Effector memory CD4-positive, alpha-beta T cell (primary cell): ENCODE measurements at places on chromosomes 5 and 9.

GRCh38 chr5:1127959-1128785, 16.3 kb upstream of the SLC12A7 start:
- no peak overlapping the region for H3K4me3 ChIP-seq
- H3K4me1 ChIP-seq: no peaks in the 10 kb centered on the region
- H3K27me3 ChIP-seq: no peaks in the 10 kb centered on the region
- no peak for DNase-seq
- no peaks in the 10 kb centered on the region for H3K36me3 ChIP-seq

- peaks cover 3% of the 10 kb centered on the region for H3K36me3 ChIP-seq
- no peak overlapping the region for H3K27ac ChIP-seq
- no peaks in the 10 kb centered on the region for H3K27me3 ChIP-seq
- no peak for DNase-seq
- H3K4me3 ChIP-seq: no peak overlapping the region
These were observed 24.2 kb downstream of the POU5F2 start for GRCh38 chr5:93717162-93717561.

DNA sequence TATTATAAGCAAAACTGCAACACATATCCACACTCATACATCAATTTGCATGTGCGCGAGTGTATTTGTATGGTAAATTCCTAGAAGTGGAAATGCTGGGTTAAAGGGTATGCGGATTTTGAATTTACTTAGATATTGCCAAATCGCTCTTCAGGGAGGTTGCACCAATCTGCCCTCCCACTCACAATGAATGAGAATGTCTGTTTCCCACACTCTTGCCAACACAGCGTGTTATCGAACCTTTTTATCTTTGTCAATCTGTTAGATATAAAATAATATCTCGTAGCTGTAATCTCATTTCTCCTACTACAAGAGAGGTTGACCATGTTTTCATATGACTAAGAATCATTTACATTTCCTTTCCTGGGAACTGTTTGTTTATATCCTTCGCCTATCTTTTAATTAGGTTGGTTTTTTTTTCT, 35.7 kb downstream of the LHX2 start:
- peaks cover 12% of the 10 kb centered on the region for H3K27me3 ChIP-seq
- H3K27ac ChIP-seq: no peak overlapping the region
- no peaks in the 10 kb centered on the region for H3K36me3 ChIP-seq

- no peaks in the 10 kb centered on the region for H3K4me1 ChIP-seq
- no peak overlapping the region for H3K4me3 ChIP-seq
- peaks cover 17% of the 10 kb centered on the region for H3K36me3 ChIP-seq
- no peaks in the 10 kb centered on the region for H3K27me3 ChIP-seq
These were observed 37.5 kb downstream of the CREBRF start for GRCh38 chr5:173093606-173094005.

DNA sequence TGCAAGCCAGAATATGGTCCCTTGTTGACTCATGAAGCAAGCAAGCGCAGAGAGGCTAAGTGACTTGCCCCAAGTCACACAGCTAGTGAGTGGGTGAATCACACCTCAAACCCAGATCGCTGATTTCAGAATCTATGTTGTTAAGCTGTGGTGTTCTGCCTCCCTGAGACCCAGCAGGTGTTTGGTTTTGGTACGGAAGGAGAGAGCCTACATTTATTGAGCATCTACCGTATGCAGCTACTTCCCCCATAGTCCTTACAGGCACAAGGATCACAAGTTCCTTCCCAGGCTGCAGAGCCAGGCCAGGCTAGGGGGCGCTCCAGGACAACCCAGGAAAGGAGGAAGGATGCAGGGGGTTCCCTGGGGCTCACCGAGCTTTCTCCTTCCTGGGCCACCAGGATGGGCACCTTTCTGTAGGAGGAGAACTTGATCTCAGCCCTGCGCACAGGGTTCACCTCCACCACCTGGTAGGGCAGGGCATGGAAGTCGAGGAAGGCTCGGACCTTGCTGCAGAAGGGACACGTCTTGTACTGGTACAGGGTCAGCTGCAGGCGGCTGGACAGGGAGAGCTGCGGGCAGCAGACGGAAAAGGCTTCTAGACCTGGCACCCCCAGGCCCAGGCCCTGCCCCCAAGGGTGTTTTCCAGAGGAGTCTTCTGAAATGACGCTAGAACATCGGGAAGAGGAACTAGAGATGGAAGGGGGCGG, 2.5 kb downstream of the PTGES2 start:
- peaks cover 29% of the 10 kb centered on the region for H3K36me3 ChIP-seq
- H3K27me3 ChIP-seq: no peaks in the 10 kb centered on the region
- peaks cover 30% of the 10 kb centered on the region for H3K4me1 ChIP-seq
- no peak overlapping the region for H3K27ac ChIP-seq

GRCh38 chr5:43631182-43631910, 28.4 kb downstream of the NNT start:
- DNase-seq: no peak
- H3K27me3 ChIP-seq: no peaks in the 10 kb centered on the region
- no peak overlapping the region for H3K27ac ChIP-seq
- H3K4me3 ChIP-seq: no peak overlapping the region
- no peaks in the 10 kb centered on the region for H3K4me1 ChIP-seq

GRCh38 chr9:86639899-86640379, 285.7 kb upstream of the TUT7 start:
- no peak overlapping the region for H3K4me3 ChIP-seq
- H3K4me1 ChIP-seq: no peaks in the 10 kb centered on the region
- DNase-seq: no peak
- H3K27me3 ChIP-seq: peaks cover 3% of the 10 kb centered on the region

DNA sequence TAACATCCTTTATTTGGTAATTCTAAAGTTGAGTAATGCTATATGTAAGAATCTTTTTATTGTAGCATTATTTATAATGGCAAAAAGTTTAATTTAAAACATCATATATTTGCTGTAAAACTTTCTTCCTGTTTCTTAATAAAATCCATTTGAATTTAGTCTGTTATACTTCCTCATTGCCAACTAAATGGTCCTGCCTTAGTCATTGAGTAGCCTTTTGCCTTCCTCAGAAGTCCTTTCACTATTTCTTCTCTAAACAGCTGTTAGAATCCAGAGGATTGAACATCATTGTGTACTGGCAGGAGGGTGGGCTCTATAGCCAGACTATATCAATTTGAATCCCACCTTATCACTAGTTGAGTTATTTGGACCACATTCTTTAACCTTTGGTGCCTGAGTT, 11.0 kb downstream of the SLC44A1 start:
- no peak overlapping the region for H3K27ac ChIP-seq
- no peaks in the 10 kb centered on the region for H3K27me3 ChIP-seq
- no peak overlapping the region for H3K4me3 ChIP-seq
- H3K4me1 ChIP-seq: no peaks in the 10 kb centered on the region
- DNase-seq: no peak

DNA sequence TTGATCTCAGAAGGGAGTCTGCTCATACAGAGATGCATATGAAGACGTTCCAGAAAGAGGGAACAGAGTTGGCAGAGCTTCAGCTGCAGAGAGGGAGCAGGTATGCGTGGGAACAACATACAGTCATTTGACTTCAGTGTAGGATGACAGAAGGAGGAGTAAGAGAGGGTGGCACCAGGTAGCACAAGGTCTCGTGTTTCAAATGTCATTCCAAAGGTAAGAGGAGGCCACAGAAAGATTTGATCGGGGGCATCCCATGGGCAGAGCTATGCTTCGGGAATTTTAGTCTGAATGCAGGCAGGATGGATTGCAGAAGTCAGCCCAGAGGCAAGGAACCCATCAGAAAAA, 367.1 kb downstream of the CDK5RAP2 start:
- H3K4me1 ChIP-seq: no peaks in the 10 kb centered on the region
- no peak overlapping the region for H3K4me3 ChIP-seq
- no peak for DNase-seq
- H3K27me3 ChIP-seq: no peaks in the 10 kb centered on the region
- no peaks in the 10 kb centered on the region for H3K36me3 ChIP-seq

DNA sequence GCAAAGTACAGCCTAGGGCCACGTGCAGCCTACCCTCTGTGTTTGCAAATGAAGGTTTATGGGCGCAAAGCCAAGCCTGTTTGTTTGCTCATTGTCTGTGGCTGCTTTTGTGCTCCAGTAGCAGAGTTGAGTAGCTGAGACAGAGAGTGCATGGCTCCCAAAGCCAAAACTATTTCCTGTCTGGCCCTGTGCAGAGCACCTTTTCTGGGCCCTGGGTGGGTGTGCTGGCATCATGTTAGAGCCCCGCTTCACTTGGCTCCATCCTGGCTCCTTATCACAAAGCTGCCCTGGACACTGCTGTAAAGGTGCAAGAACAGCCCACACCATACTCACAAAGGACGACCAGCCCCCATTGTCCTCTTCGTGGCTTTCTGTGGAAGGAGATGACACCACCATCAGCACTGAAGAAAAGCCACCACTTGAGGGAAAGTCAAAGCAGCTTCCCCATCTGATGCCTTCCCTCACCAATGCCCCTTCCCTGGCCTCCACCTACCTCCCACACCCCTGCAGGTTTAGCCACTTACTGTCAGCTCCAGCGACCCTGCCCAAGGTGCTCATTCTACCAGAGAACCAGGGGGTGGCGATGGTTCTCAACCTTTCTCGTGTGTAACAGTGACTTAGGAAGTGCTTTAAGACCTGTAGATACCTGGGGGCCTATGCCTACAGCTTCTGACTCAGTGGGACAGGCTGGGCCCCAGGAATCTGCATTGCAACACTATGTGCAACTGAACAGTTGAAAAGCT, 23.4 kb downstream of the LCP2 start:
- no peak overlapping the region for H3K4me3 ChIP-seq
- H3K27me3 ChIP-seq: no peaks in the 10 kb centered on the region
- peaks cover 79% of the 10 kb centered on the region for H3K4me1 ChIP-seq
- no peak for DNase-seq

- no peaks in the 10 kb centered on the region for H3K36me3 ChIP-seq
- no peak overlapping the region for H3K4me3 ChIP-seq
- H3K27me3 ChIP-seq: no peaks in the 10 kb centered on the region
- no peak overlapping the region for H3K27ac ChIP-seq
These were observed 91.8 kb upstream of the ZNF366 start for GRCh38 chr5:72599065-72599433.

- no peaks in the 10 kb centered on the region for H3K4me1 ChIP-seq
- H3K27me3 ChIP-seq: no peaks in the 10 kb centered on the region
- no peak for DNase-seq
- no peak overlapping the region for H3K4me3 ChIP-seq
- H3K36me3 ChIP-seq: no peaks in the 10 kb centered on the region
These were observed 81.0 kb upstream of the HTR4 start for GRCh38 chr5:148735301-148735835.

DNA sequence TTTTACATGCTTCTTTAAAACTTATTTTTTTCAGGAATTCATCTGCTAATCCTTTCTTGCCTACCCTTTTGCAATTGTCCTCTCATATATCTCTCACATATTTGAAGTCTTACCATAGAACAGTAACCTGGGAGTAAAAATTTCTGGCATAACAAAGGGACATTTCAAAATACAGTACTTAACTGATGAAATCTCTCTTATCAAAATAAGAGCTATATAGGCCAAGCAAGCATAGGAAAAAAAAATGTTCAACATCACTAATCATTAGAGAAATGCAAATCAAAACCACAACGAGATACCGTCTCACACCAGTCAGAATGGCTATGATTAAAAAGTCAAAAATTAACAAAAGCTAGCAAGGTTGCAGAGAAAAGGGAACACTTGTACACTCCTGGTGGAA, 2062.7 kb upstream of the CDH6 start:
- H3K27me3 ChIP-seq: no peaks in the 10 kb centered on the region
- DNase-seq: no peak
- no peak overlapping the region for H3K27ac ChIP-seq
- H3K4me3 ChIP-seq: no peak overlapping the region

GRCh38 chr9:88978034-88978433, 13.2 kb upstream of the S1PR3 start:
- no peaks in the 10 kb centered on the region for H3K4me1 ChIP-seq
- no peaks in the 10 kb centered on the region for H3K36me3 ChIP-seq
- no peak for DNase-seq
- no peaks in the 10 kb centered on the region for H3K27me3 ChIP-seq

DNA sequence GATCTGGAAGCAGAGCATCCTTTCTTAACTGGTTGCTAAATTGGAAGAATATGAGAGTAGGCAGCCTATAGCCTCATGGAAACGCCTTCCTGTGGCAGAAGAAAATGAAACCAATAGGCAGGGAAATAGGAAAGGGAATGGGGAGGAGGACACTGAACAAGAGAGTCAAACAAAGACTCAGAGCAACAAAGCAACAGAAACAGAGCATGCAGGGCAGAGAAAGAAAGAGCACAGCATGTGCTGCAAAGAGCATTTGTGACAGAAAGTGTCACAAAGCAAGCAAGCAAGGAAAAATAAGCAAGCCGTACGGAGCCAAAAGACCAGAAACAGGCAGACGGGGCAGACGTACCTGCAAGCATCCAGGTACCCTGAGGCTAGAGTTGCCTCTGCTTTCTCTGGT, 123.1 kb downstream of the RAPGEF6 start:
- peaks cover 19% of the 10 kb centered on the region for H3K36me3 ChIP-seq
- no peaks in the 10 kb centered on the region for H3K27me3 ChIP-seq
- DNase-seq: no peak
- H3K4me3 ChIP-seq: no peak overlapping the region

DNA sequence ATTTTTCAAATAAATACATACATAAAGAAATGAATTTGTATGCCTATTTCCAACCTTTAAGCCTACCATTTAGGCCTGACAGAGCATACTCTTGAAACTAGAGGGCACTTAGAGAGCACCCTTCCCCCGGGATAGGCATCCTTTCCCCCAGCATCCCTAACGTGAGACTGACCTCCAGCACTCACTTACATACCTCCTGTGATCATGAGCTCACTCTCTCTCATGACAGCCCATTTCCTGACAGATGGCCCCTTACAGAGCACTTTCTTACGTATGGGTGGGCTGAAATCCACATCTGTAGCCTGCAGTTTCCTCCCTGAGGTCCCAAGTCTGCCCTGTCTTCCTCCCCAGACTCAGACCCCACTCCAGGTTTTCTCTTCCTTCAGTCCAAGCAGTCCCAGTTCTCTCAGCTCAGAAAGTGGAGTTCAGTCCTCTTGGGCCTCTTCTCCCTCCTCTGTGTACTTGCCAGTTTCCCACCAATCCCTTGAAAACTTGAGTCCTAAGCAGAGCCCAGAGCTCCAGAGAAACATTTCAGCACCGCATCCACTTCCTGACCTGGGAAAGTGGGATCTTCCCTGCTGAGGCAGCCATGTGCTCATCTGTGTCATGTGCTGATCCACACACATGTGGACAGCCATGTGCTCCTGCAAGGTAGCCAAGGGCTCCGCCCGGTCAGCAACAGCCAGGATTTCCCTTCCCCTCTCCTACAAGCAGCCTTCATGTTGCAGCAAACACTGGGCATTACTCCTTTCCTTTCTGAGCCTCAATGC, 2.2 kb upstream of the CDX1 start:
- no peaks in the 10 kb centered on the region for H3K36me3 ChIP-seq
- no peaks in the 10 kb centered on the region for H3K4me1 ChIP-seq
- DNase-seq: no peak
- H3K4me3 ChIP-seq: no peak overlapping the region
- H3K27me3 ChIP-seq: peaks cover 20% of the 10 kb centered on the region
- H3K27ac ChIP-seq: no peak overlapping the region

DNA sequence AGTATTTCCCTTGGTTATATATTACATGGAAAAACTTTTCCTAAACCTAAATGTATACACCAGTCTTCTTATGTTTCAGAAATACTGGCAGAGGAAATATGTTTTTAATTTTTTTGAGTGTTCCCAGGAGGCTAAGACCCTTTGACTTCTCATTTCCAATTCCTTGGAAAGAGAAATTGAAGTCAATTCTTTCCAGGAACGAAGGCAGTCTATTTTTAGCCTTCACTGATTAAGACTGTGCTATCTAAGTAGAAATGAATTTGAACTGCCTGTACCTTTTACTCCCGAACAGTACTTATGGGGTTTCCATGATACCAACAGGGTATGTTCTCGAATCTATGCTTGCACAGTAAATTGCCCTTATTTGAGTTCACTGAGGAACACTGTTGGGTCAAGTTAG, 340.3 kb upstream of the CD180 start:
- no peaks in the 10 kb centered on the region for H3K27me3 ChIP-seq
- DNase-seq: no peak
- H3K27ac ChIP-seq: no peak overlapping the region
- H3K4me1 ChIP-seq: no peaks in the 10 kb centered on the region
- H3K36me3 ChIP-seq: no peaks in the 10 kb centered on the region
